ENCODE measurements at places on chromosomes 2 and 18.

DNA sequence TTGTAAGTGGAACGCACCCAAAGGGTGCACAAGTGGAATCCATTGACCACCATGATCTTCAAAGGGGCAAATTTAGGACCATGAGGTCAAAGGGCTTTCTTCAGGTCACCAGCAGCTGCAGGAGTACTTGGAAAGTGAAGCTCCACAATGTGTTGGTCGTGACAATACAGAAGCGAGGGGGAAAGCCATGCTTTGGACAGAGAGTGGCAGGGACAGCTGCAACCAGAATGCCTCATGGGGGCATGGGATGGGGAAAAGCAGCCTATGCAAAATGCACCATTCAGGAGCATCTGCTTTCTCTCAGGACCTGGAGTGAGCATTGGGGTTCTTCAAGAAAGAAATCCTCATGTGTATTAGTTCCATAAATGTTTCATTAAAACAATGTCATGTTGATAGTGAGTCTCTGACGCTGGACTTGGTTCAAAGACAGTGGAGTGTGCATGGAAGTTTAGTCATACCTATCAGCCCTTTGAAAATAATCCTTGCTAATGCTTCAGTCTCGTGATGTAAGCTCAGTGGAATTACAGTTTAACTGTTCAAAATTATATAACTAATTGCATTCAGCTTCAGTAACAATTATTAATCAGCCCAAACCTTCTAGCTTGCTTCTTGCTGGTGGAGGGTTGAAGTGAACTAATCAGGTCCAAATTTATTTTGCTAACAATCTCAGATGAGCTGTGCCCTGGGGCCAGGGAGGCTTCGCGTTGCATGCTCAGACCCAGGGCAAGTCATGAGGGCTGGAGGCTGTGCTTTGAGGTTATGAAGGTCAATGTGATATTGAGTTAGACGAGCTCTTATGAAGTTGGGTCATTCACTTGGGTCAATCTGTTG lies 41.6 kb downstream of the ACKR3 start:
- no peak for DNase-seq

DNA sequence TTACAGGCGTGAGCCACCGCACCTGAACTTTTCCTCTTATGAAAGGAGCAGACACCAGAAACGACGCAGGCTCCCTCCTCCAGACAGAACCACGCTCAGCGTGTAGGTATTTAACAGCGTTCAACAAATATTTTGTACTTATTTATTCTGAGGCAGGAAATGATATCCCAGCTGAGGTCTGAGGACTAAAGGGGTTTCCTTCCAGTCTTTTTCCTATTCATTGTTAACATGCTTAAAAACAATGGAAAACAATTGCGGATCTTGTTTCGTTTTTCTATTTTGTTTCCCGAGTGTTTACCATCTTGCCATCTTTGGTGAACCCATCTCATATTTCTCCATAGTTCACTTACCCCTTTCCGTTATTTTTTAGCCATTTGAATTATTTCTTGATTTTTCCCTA lies 43.7 kb upstream of the FOSL2 start:
- no peak for DNase-seq

DNA sequence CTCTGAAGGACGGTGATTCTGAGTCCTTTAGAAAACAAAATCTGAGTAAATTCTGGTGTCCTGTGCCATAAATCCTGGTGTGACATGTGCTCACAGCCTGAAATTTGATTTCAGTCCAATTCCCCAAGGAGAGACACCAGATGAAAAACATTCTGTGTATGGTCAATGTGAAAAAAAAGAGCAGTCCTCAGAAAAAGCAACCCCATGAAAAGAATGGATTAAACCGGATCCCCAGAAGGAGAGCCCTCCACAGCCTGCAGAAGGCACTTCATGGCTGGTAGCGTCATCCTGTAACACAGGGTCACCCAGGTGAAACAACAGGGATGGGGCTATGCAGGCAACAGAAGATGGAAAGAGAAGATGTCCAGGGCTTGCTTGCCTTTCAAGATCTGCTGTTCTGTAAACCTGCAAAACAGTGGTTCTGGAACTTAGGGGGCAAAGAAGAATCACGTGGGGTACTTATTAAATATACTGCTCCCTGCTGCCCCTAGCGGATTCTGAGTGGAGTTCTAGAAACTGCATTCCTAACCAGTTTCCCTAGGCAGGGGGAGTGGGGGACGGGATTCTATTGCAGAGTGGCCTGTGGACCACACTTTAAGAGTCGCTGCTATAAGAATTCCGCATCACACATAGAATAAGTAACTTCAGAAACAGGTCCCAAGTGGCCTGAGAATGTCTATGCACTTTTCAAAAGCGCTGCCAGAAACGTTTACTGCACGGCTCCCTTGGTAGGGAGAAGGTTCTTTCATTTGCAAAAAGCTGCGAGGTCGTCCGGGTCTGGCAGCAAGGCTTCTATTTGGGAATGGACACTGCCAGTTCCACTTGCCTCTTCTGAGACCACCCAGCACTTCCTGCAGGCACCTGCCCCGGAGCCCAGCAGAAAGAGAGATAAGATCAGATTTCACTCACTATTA lies 118.9 kb upstream of the ARL5A start:
- no peak for DNase-seq

GRCh38 chr2:39697454-39697853 lies 31.7 kb downstream of the TMEM178A start:
- no peak for DNase-seq

DNA sequence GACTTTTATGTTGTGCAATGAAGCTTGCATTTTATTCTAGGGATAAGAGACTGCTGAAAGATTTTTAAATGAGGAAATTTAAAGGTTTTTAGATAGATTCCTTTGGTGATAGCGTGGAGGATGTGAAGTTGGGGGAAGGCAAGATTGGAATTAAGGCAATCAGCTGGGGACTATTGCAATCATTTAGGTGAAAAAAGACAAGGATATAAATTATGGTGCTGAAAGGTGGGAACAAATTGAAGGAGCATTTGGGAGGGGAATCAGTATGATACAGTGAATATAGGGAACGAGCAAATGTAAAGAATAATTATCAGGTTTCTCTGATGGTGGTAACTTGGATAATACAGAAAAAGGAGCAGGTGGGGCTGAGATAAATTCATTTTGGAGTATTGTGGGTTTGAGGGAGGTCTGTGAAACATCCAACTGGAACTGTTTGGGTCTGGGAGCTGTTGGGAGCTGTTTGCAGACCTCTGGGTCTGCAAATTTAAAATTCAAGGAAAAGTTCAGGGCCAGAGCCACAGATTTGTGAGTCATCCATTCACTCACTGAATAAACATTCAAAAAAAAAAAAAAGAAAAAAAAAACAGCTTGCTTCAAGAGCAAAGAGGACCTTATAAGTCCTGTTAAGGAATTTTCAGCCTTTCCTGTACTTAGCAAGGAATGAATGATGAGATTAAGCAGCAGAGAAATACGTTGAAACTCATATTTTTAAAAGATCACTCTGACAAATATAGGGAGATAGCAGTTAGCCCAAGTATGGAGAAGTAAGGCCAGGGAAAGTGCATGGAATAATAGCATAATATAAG lies 257.5 kb upstream of the FN1 start:
- no peak for DNase-seq

- DNase-seq: no peak
These were observed 130.5 kb downstream of the EIPR1 start for GRCh38 chr2:3246928-3247714.

- no peak for DNase-seq
These were observed 216.6 kb downstream of the RTP5 start for GRCh38 chr2:242085941-242086621.

DNA sequence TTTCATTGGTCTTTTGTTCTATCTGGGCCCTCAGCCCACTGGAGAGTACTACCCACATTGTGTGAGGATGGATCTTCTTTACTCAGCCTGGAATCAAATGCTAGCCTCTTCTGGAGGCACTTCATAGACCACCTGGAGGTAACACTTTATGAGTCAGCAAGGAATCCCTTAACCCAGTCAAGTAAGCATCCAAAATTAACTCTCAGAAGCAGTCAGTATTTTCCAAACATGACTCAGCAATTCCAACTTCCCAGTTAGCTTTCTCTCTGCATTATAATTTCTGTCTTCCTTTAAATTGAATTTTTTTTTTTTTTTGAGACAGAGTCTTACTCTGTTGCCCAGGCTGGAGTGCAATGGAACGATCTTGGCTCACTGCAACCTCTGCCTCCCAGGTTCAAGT lies 142.7 kb downstream of the ACKR3 start:
- no peak for DNase-seq

DNA sequence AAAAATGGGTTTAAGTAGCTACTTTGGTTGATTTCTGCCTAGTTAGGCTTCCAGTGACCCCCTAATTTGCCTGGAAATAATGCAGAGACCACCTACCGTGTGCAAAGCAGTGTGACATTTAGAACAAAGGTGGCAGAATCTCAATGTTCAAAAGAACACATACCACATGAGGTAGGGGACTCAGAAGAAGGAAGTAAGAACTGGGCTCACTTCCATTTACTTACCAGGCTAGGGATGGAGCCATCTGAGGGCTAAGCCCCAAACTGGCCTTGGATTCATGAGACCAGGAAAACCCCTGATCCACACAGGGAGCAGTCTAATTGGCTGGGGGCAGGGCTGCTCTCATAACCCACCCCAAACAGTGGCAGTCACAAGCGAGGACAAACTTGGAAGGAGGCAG lies 190.7 kb downstream of the NCKAP5 start:
- DNase-seq: no peak

DNA sequence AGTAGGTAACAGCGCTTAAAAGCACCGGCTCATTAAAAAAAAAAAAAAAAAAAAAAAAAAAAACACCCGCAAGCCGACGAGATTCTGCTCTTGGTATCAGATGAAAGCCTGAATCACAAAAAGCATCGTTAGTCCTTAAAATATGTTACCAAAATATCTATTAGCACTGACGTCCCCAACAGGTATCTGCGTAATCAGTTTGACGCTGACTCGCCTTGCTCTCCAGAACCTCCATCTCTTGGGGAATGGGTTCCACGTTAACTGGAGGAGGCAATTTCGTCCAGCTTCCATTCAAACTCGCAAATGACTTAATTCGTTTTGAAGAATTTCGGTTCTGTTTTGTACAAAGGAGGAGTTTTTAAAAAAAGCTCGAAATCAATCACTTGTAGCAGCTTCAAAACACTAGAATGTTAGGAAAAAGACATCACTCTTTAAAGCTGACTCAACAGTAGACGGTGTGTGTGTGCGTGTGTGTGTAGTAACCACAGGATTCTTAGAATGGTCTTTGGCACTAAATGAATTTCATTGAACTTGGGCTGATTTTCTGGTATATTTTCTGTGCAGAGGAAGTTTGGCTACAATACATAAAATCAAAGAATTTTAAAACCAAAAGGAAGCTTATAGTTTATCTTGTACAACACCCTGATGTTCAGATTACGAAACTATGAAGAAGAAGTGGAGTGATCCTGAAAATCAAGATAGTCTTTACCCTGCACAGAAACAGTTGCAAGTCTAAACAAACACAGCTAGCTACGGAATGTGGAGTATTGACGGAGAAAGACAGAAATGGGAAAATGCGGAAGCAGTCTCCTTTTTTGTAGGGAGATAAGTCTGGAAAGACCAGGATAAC lies 1.1 kb upstream of the PGAP1 start:
- no peak for DNase-seq

DNA sequence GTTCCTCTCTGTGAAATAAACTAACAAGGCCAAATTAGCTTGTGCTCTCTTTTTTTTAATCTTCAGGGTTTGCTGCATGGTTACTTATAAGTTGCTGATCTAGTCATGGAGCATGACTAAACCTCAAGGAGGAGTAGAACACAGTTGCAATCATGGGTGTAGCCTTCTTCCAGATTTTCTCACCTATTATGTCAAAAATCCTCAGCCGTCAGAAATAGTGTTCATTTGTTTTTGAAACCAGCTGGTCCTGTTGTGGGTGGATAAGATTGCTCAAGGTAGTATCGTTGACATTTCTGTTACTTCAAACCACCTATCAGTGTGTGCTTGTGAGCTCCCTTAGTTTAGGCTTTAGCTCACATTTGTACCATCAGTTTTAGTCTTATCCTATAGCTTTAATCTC lies 11.2 kb downstream of the RELCH start:
- DNase-seq: no peak

- no peak for DNase-seq
These were observed 456 bp downstream of the DOK1 start for GRCh38 chr2:74554820-74555531.

- peak; percentile 69 for DNase-seq
These were observed at the start of gene CDH2 for GRCh38 chr18:28176948-28177827. TSS of gene CDH2 (minus strand) at chr18:28177130. CDS start at chr18:28177022, 108 bp downstream.

DNA sequence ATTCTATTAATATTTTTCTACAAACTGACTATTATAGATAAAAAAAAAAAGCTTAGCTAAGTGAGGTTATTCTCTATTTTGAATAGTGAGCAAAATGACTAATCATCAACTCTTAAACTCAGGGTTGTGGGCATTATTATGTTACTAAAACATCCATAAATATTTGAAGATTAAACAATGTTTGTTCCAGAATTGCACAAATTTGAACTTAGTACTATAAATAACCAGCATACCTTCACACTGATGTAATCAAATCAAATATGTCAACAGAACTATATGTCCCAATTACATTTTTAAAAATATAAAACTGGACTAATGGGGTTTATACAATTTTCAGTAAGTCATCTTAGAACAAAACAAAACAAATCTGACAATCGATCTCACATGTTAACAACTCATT lies 800.9 kb downstream of the LRP1B start:
- DNase-seq: no peak

Measured in RWPE2 (cell line).